A549 treated with DMSO at 1 μM for 4 hours (cell line): ENCODE measurements at places on chromosomes 16 and 17. TPM values are rescaled to one million over a fixed set of nuclear protein-coding genes. Genes with fewer than 3 reads are reported as not detected.

TM4SF5 gene
- 0.31 to 1.2 TPM (median 0.64 TPM) in 5 replicates for total RNA-seq

ACD gene
- 24.1 to 37.2 TPM (median 32.7 TPM) in 5 replicates for total RNA-seq

NPIPA5 gene
- 1.3 to 3.3 TPM (median 2.7 TPM) in 5 replicates for total RNA-seq

PRPSAP2 gene
- 41.3 to 46.6 TPM (median 44.7 TPM) in 5 replicates for total RNA-seq

GAS2L2 gene
- total RNA-seq: 0.03 to 0.13 TPM (median 0.07 TPM) in 5 replicates

NPIPB9 gene
- 0.69 to 2.3 TPM (median 1.8 TPM) in 5 replicates for total RNA-seq
